CD8-positive, alpha-beta memory T cell (primary cell): ENCODE measurements at places on chromosomes 11 and 22. TPM values are rescaled to one million over a fixed set of nuclear protein-coding genes. Genes with fewer than 3 reads are reported as not detected.

GRCh38 chr22:19652316-19652715 is 62.0 kb upstream of the SEPTIN5 start:
- no peaks in the 10 kb centered on the region for H3K27me3 ChIP-seq
- H3K36me3 ChIP-seq: no peaks in the 10 kb centered on the region
- no peaks in the 10 kb centered on the region for H3K4me1 ChIP-seq
- H3K4me3 ChIP-seq: no peak overlapping the region
- DNase-seq: no peak
- H3K27ac ChIP-seq: no peak overlapping the region

- H3K27ac ChIP-seq: no peak overlapping the region
- no peaks in the 10 kb centered on the region for H3K27me3 ChIP-seq
- no peaks in the 10 kb centered on the region for H3K4me1 ChIP-seq
- H3K36me3 ChIP-seq: no peaks in the 10 kb centered on the region
- H3K4me3 ChIP-seq: no peak overlapping the region
- DNase-seq: no peak
Observed at GRCh38 chr11:110362971-110363509, 66.6 kb upstream of the RDX start.

- no peaks in the 10 kb centered on the region for H3K36me3 ChIP-seq
- H3K4me1 ChIP-seq: peaks cover 16% of the 10 kb centered on the region
- H3K4me3 ChIP-seq: no peak overlapping the region
- H3K27me3 ChIP-seq: peaks cover 35% of the 10 kb centered on the region
- no peak for DNase-seq
Observed at GRCh38 chr22:20436307-20436767, 1.3 kb downstream of the SCARF2 start.

- H3K4me1 ChIP-seq: peaks cover 12% of the 10 kb centered on the region
- H3K4me3 ChIP-seq: no peak overlapping the region
- no peak for DNase-seq
- H3K27me3 ChIP-seq: no peaks in the 10 kb centered on the region
Observed at GRCh38 chr11:33021937-33022336, 6.3 kb downstream of the DEPDC7 start.

- no peak overlapping the region for H3K4me3 ChIP-seq
- H3K27ac ChIP-seq: no peak overlapping the region
- no peak for DNase-seq
- no peaks in the 10 kb centered on the region for H3K36me3 ChIP-seq
- peaks cover 47% of the 10 kb centered on the region for H3K4me1 ChIP-seq
Observed at GRCh38 chr11:75262436-75262835, 21.9 kb downstream of the TPBGL start.

- H3K4me3 ChIP-seq: no peak overlapping the region
- H3K27ac ChIP-seq: no peak overlapping the region
- no peak for DNase-seq
- H3K27me3 ChIP-seq: no peaks in the 10 kb centered on the region
- H3K4me1 ChIP-seq: no peaks in the 10 kb centered on the region
Observed at GRCh38 chr11:120625565-120625964, 114.0 kb downstream of the GRIK4 start.

DNA sequence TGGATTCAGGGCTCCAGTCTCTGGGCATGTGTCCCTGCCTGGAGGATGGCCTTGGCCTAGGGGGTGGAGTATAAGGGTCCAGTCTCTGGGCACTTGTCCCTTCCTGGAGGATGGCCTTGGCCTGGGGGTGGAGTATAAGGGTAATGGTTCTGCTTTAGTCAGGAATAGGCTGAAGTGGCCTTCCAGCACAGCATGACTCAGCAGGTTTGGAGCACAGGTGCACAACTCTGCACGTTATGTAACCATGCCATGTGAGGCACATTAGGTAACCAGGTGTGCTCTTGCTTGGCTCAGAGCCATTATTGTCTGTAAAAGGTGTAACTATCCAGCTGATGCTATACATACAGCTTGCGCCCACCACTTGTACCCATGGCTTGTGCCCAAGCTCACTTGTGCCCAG is 48.4 kb upstream of the POLD3 start:
- no peaks in the 10 kb centered on the region for H3K36me3 ChIP-seq
- no peaks in the 10 kb centered on the region for H3K27me3 ChIP-seq
- no peak overlapping the region for H3K4me3 ChIP-seq
- no peak overlapping the region for H3K27ac ChIP-seq
- H3K4me1 ChIP-seq: no peaks in the 10 kb centered on the region

DNA sequence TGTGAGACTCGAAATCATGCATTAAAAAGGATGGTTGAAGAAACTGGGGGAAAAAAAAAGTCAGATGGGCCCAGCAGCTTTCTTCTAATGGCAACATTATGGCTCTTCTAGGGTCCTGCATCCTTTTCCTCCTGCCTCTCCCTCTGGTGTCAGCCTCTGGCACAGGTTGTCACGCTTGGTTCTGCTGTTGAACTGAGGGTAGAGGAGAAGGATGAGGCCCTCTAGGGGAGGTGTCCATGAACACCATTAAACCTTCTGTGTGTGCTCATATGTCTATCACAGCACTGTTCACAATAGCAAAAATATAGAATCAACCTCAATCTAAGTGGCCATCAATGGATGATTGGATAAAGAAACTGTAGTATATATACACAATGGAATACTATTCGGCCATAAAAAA is 36.0 kb downstream of the BUD13 start:
- no peak overlapping the region for H3K4me3 ChIP-seq
- H3K27me3 ChIP-seq: no peaks in the 10 kb centered on the region
- H3K36me3 ChIP-seq: no peaks in the 10 kb centered on the region
- peaks cover 3% of the 10 kb centered on the region for H3K4me1 ChIP-seq
- no peak overlapping the region for H3K27ac ChIP-seq
- no peak for DNase-seq

DNA sequence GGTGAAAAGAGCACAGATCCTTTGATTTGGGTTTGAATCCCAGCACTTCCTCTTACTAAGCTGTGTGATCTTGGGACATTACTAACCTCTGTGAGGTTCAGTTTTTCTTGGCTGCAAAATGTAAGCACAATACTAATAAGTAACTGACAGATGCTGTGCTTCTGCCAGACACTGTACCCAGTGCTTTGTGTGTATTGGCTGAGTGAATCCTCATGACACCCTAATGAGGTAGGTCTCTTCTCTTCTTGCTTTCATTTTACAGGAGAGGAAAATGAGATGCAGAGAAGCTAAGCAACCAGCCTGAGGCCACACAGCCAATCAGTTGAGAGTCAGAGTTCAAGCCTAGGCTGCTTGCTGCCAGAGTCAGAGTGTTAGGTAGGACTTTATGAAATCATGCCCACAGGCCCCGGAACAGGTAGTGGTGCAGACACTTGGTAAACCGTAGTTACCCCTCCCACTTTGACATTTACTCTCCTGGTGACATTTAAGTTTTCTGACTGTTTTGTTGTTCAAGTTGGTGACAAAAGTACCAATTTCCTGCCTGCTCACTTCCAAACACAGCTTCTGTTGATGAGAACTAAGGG is 21.2 kb downstream of the PTPRJ start:
- peak; percentile 92 for DNase-seq
- H3K36me3 ChIP-seq: no peaks in the 10 kb centered on the region
- H3K27me3 ChIP-seq: no peaks in the 10 kb centered on the region
- H3K4me3 ChIP-seq: peak overlapping the region; percentile 42
- H3K4me1 ChIP-seq: peaks cover 96% of the 10 kb centered on the region
- H3K27ac ChIP-seq: peak overlapping the region; percentile 54

- no peaks in the 10 kb centered on the region for H3K36me3 ChIP-seq
- no peaks in the 10 kb centered on the region for H3K27me3 ChIP-seq
- peaks cover 15% of the 10 kb centered on the region for H3K4me1 ChIP-seq
- no peak for DNase-seq
- no peak overlapping the region for H3K27ac ChIP-seq
- H3K4me3 ChIP-seq: no peak overlapping the region
Observed at GRCh38 chr11:128573638-128574037, 13.7 kb downstream of the ETS1 start.

DNA sequence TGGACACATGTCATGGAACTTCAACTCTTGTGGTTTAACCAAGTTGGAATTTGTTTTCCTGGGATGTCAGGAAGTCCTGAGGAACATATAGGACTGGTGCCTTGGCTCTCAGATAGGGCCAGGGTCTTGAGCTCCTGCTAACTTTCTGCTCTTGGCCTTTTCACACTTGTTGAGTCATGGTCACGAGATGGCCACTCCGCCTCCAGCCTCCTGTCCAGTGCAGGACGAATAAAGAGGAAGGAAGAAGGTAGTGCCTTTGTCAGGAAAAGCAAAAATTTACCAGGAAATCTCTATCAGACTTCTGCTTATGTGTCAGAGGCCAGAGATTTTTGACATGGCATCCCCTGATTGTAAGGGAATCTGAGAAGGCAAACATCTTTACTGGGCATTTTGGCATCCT is 89.1 kb upstream of the ARHGAP20 start:
- no peak overlapping the region for H3K4me3 ChIP-seq
- no peak overlapping the region for H3K27ac ChIP-seq
- no peaks in the 10 kb centered on the region for H3K4me1 ChIP-seq
- no peak for DNase-seq

GRCh38 chr11:45388472-45388871 is 102.3 kb upstream of the SYT13 start:
- DNase-seq: no peak
- no peaks in the 10 kb centered on the region for H3K4me1 ChIP-seq
- no peaks in the 10 kb centered on the region for H3K36me3 ChIP-seq
- H3K27me3 ChIP-seq: no peaks in the 10 kb centered on the region

DNA sequence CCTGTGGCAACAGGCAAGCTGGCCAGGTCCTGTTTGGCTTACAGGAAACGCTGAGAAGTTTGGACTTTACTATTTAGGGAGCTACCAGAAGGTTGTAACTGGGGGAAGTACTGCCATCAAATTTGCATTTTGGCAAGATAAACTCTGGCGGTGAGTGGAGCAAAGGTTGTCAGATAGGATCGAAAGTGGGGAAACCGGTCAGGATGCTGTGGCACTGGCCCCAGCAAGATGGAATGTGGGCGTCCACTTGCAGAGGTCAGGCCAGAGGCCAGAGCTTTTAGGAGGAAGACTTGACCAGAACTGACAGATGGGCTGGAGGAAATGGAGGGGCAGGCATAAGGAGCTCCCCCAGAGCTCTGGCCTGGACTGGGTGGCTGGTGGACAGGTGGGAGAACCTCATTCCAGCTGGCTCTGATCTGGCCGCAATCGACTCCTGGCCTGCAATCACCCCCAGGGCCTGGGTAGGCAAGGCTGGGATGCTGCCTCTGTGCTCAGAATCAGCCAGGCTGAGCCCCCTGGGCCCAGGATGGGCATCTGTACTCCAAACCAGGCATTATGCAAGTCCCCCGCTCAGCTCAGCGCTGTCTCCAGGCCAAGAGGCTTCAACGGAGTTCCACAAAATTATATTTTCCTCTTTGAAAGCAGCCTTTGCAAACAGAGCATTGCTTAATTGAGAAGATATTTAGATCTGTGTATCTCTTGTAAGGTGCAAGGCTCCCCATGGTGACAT is 178.3 kb upstream of the NECTIN1 start:
- no peak overlapping the region for H3K4me3 ChIP-seq
- H3K27me3 ChIP-seq: no peaks in the 10 kb centered on the region
- no peak overlapping the region for H3K27ac ChIP-seq
- no peaks in the 10 kb centered on the region for H3K4me1 ChIP-seq

DNA sequence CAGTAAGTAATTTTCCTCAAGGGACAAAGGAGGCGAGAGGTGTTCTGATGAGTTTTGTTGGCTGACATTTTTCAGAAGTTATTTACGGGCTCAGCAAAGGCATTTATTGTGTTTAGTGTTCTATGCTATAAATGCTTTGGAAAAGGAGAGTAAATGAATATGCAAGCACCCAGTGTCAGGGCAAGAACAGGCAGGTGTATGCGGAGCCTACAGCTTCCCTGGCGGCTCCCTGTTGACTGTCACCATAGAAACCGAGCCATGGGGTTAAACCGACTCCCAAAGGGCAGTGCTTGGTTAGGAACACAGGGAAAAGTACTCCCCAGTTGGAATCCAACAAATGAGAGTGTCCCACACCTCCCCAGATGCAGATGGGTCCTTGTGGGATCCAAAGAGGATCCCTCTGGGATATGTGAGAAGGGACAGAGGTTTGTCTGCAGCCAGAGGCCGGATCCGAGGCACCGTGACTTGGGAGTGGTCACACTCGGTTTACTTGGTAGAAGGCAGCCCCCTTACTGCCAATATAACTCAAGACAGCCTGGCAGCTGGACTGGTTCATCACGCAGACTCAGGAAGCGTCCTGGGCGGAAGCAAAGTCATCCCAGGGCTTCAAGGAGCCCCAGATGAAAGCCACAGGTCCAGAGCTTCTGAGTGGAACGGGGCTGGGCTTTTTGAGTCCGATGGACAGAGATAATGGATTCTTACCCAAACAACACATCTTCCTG is 329.7 kb downstream of the CTTN start:
- H3K4me1 ChIP-seq: no peaks in the 10 kb centered on the region
- no peak overlapping the region for H3K4me3 ChIP-seq
- no peak overlapping the region for H3K27ac ChIP-seq
- no peaks in the 10 kb centered on the region for H3K27me3 ChIP-seq
- peak; percentile 18 for DNase-seq
- H3K36me3 ChIP-seq: no peaks in the 10 kb centered on the region

DNA sequence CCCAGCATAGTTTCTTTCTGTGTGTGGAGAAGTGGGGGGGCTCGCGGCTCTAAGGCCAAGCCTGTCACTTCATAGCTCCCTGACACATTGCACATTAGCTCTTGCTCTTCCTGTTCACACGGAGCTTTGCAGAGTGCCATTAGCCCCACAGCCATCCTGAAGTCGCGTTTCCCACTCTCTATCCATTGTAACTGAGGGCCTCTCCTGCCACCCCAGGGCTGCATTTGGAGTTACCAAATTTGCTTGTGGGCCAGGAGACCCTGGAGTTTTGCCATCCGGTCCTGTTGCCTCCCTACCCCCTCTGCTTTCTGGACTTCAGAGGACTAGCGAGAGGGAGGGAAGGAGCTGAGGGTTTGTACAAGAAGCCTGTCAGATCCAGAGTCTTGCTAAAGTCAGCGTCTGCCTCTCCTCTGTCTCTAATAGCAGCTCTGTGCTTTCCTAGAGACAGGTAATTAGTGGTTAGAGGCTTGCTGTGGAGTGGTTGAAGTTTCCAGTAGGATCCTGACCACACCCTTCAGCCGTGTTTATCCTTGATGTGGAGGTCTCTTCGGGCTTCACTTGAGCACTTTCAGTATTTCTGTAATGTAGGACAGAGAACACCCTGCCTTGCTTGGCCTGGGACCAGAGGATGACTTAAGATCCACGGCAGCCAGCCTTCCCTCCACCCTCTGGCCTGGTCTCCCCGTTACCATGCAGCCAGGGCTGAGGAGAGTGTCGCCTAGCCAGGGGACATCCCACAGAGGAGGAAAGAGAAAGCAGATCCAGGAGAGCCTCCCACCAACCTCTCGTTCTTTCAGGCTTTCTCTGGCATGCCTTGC is 14.1 kb downstream of the DCPS start:
- peak overlapping the region; percentile 41 for H3K4me3 ChIP-seq
- H3K36me3 ChIP-seq: no peaks in the 10 kb centered on the region
- peaks cover 26% of the 10 kb centered on the region for H3K4me1 ChIP-seq
- H3K27ac ChIP-seq: peak overlapping the region; percentile 46
- H3K27me3 ChIP-seq: no peaks in the 10 kb centered on the region
- DNase-seq: no peak

APOL4 gene
- 0.42 TPM for total RNA-seq
